ENCODE measurements at places on chromosomes 1 and 21.

GRCh38 chr1:214525535-214526019, 25.8 kb downstream of the PTPN14 start:
- DNase-seq: no peak

DNA sequence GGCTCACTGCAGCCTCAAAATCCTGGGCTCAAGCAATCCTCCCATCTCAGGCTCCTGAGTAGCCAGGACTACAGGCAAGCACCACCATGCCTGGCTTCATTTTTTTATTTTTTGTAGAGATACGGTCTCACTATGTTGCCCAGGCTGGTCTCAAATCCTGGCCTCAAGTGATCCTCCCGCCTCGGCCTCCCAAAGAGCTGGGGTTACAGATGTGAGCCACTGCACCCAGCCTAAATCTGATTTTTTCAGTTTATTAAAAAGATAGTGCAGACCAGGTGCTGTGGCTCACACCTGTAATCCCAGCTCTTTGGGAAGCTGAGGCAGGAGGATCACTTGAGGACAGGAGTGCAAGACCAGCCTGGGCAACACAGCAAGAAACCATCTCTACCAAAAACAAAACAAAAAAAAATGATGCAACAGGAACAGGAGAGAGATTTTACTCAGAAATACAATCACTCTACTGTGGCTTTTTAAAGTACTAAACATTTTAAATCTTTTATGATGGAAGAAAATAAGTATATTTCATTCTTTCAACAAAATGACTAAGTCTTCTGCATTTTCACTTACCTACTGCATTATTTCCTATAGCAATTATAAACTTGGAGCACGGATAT, 1.9 kb downstream of the PSMG1 start:
- DNase-seq: no peak

- no peak for DNase-seq
Observed at GRCh38 chr1:44792736-44793502, 4.9 kb upstream of the BEST4 start.

GRCh38 chr1:92367496-92367895, 68.6 kb downstream of the RPAP2 start:
- no peak for DNase-seq

GRCh38 chr1:39501666-39502065, 10.2 kb downstream of the BMP8A start:
- no peak for DNase-seq

- DNase-seq: no peak
Observed at GRCh38 chr21:26451081-26451740, 121.9 kb downstream of the CYYR1 start.

DNA sequence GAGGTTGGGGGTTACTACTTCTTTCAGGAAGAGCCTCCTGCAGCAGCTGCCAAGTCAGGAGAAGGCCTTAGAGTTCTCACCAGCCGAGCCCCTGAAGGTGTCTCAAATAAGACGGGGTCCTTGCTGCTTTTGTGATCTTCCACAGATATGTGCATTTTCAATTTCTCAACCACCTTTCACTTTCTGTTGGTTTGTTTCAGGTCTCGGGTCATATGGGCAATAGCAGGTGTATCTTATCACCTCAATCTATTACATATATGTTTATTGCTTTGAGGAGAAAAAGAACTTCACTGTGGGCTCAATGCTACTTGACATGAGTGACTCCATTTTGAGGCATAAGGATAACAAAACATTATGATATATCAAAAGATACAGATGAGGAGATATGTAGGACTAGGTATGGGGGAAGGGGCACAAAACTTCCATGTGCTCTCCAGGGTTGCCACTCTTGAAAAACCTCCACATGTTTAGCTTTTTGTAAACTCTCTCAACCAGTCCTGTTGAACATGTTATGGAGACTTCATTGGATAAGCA, 1171.4 kb upstream of the ADGRL2 start:
- no peak for DNase-seq

- DNase-seq: no peak
Observed at GRCh38 chr1:60870269-60870865, 212.0 kb upstream of the NFIA start.

GRCh38 chr1:179129702-179130473, 48.0 kb downstream of the TOR3A start:
- peak; percentile 20 for DNase-seq

DNA sequence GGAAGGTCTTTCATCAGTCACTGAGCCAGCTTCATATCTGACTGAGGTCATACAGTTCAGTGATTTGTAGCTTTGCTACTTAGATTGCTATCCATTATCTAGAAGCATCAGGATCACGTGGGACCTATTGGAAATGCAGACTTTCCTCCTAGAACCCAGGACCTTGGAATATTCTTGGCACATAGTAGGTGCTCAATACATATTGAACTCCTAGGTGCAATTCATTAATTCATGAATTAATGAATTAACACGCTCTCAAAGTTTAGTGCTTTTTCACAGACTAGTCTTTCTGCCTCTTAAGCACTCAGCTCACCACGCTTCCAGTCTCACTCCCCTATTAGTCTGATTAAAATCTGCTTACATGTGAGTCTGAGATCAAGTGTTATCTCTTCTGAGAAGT, 12.1 kb downstream of the METTL18 start:
- DNase-seq: no peak

DNA sequence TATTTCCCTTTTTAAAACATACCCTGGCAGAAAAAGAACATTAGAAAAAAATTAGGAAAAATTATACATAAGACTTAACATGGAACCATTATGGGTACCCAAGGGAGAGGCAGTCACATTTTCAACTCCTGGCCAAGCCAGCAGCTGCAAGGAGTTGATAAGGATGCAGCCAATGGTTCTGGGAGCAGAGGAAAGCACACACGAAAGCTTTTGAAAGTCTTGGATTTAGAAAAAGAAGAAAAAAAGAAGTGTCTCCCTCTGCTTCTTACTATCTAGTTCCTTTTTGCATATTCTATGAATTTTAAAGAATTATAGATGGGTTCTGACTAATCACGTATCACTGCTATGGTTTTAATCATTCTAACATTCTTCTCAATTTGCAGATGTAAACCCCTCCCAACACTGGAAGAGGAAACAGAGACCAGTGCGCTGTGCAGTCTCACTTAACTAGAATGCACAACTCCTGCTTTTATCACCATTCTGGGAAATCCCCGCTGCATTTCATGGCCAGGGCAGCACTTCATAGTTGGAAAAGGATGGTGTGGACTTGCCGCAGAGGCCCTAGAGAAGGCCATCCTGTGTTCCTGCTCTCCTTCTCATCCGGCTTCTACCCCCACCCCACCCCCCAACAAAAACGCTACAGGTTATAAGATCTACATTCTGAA, 2.7 kb upstream of the CD58 start:
- no peak for DNase-seq

DNA sequence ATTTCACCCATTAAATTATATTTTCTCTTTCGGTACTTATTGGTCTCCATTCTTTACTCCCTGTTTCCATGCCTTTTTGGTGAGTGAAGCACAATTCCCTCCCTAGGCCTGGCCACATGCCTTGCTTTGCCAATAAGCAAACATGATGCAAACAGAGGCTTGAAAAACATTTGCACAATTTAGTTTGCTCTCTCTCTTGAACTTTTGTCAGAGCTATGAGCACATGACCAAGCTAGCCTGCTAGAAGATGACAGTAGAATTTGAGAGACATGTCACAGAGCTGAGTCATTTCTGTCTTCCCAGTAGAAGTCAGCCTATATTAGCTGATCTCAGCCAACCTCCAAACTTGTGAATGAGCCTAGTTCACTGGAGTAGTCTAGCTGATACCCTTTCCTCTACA, 24.6 kb downstream of the ANGPTL3 start:
- no peak for DNase-seq

- no peak for DNase-seq
Observed at GRCh38 chr1:56453016-56453415, 126.3 kb downstream of the PLPP3 start.

GRCh38 chr1:94095112-94095637, 25.8 kb downstream of the ABCA4 start:
- DNase-seq: no peak

GRCh38 chr1:242146652-242147051, 147.8 kb upstream of the MAP1LC3C start:
- DNase-seq: no peak

- DNase-seq: no peak
Observed at GRCh38 chr1:19294638-19295037, 6.1 kb upstream of the AKR7A3 start.

DNA sequence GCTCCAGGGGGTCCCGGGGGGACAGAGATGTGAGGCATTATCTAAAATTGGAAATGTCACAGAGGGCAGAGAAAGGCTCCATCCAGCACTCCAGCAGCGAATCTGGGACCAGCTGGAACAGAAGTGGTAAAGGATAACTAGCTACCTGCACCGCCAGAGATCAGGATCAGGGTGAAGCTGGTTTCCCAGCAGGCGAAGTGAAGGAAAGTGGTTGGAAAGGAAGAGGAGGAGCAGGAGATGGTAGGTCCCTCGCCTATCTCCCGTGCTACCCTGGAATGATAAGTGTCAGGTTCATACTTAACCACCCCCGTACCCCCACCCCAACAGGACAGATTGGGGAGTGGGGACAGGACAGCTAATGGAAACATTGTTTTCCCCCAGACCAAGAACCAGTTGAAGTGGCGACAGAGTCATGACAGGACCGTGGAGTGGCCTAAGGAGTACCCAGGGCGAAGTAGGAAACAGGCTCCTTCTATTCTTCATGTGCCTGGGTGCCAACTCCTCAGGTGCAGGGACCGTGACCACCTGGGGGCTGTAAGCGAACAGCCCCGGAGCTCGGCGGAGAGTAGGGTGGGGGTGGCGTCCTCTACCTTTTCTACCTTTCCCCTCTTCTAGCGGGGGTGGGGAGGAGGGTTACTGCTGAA, 717 bp downstream of the B4GALT3 start:
- DNase-seq: no peak

DNA sequence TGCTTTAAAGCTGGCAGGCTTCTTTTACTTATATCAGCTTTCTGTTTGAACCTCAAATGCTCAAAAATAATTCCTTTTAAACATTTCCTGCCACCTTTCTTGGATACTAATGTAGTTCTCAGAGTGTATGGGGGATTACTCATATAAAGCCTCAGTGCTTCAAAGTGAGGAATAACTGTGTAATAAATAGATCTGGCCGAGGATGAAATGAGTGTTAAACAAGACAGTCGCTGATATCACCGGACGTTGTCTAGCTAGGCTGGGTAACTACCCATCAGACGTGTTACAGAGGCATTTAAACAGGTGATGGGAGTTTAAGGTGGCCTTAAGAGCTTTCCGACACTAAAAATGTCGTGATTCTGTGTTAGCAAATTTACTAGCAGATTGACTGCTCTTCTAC, 53.1 kb downstream of the VANGL2 start:
- DNase-seq: no peak

DNA sequence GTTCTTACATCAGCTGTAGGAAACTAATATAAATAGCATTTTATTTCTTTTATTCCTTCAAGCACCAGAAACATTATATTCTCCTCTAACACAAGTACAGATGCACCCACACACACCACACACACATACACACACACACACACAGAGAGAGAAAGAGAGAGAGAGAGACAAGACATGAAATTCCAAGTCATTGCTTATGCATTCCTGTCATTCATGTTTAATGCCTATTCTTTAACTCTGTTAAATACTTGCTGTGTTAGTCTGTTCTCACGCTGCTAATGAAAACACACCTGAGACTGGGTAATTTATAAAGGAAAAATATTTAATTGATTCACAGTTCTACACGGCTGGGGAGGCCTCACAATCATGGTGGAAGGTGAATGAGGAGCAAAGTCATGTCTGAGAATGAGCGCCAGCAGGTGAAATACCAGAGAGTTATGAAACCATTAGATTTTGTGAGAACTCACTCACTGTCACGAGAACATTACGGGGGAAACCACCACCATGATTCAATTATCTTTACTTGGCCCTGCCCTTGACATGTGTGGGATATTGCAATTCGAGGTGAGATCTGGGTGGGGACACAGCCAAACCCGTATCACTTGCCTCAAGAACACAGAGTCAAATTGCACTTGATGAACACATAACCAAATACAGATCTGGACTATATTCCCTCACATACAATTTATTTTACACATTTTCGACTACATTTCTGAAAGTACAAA, 1058.1 kb upstream of the TMPRSS15 start:
- DNase-seq: no peak

GRCh38 chr1:64487061-64487460, 17.1 kb downstream of the CACHD1 start:
- no peak for DNase-seq

GRCh38 chr1:177211231-177211630, 40.5 kb downstream of the BRINP2 start:
- no peak for DNase-seq

DNA sequence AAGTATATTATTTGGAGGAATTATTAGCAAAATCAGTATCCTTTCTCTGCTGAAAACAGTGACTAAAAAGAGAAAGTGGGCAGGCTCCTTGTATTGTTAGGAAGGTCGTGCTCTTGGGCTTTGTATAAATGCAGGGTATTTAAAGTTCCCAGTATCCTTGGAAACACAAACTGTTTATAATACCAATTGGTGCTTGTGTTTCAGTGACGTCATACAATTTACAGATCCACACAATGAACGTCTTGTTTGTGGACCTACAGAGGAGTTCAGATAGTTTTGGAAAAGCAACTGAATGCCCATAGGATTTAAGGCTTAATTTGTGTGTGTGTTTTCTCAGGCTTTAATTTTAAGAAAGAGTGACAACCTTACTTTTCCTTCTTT, 168.2 kb downstream of the RASAL2 start:
- DNase-seq: no peak

DNA sequence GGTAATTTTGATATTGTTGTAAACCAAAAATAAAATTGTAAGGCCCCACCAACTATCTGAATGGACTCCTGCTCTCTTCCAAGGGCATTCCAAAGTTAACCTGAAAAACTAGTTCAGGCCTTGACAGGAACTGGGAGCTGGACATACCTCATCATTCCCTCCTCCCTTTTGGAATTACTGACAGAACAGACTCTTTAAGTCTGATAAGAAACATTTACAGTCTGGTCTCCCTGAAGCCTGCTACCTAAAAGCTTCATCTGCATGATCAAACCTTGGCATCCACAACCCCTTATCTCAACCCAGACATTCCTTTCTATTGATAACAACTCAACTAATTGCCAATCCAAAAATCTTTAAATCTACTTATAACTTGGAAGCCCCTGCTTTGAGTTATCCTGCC, 123.8 kb downstream of the TLR5 start:
- DNase-seq: no peak

DNA sequence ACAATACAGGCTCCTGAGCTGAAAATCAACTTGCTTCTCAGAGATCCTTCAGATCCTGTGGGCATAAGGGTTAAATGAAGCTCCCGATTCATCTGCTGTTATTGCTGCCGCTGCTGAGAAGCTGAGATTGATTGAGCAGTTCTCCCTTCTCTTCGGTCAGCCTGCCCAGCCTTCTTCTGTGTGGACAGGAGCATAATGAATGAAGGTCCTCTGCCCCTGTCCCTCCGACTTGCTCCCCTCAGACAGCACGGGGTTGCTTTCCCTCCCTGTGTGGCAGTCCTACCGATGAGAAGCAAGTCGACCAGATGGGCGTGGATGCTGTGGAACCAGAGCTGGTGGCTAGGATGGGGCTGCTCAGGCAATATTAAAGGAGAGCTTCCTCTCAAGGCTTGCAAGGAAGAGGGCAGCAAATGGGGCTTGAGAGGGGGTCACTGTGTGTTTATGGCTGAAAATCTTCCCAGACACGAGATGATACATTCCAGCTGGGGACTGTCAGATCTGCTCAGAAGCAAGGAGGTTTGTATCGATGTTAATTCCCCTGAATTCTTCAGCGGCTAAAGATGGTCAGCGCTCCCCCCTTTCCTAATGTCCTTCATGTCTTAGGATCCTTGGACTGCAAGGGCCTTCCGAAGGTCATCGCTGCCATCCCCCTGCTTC, 63.9 kb upstream of the GOLT1A start:
- DNase-seq: no peak

GRCh38 chr1:15974855-15975254, 1.0 kb downstream of the ZBTB17 start:
- DNase-seq: peak; percentile 35

Data from activated CD4-positive, alpha-beta T cell treated with anti-CD3 and anti-CD28 coated beads, Interleukin-2, amount 50 U/mL, for 24 hours (primary cell).